ENCODE measurements at places on chromosomes 5 and 9.

DNA sequence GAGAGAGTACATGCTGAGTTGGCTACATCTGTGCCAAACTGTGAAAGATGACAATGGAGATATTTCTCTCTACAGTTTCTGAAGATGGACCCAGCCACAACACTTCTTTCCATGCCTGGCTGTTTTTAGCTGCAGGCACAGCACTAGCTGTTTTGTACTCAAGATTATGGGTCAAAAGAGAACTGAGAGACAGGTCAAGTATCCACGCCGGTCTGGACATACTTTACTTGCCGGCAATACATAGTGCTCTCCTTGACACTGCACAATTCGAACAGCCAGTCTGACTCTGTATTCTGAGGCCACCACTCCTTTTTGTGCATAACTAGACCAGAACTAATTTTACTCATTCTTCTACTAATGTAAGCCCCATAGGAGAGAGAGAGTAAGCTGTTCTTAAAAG is 2.6 kb downstream of the PRLR start:
- no peak for DNase-seq

GRCh38 chr5:136023958-136024541 is 4.7 kb upstream of the TGFBI start:
- no peak for DNase-seq

- DNase-seq = no peak
Measured at GRCh38 chr5:144318460-144318859, 147.8 kb downstream of the KCTD16 start.

DNA sequence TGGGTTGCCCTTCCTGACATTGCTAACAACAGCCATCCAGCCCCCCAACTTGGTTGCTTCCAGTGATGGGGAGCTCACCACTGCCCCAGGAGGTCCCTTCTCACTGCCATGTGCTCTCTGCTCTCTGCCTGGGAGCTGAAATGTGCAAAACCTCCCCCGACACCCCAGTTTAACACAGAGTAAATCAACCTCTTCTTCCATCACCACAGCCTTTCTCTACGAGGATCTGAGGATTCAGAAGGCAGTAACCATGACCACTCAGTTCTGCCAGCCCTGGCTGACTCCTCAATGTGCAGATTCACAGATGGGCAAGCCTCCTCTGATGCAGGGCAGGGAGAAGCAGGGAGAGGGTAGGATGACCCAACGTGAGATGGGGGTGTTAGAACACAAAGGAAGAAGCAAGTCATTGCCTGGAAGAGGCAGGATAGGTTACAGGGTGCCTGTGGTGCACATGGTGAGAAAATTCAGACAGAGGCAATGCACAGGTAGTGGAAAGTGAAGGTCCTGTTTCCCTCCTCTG is 185.0 kb downstream of the DAB2IP start:
- no peak for DNase-seq

DNA sequence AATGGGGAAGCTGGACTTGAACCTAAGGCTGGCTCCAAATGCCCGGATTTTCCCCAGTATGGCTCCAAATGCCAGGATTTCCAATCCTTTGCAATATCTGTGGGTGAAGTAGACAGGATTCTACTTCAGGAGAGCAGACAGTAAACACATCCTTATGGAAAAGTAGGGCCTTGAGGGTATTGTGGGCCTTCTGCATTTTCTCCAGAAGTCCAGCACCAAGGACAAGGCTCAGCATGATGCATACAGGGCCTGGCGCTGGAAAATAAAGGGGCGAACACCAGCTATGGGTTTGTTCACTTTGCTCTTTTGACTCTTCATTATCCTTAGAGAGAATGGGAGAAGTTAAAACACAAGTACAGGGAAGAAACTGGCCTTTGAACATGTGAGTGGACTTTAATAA is 347.5 kb downstream of the SEMA5A start:
- DNase-seq = no peak

- no peak for DNase-seq
Measured at GRCh38 chr9:101957705-101958104, 219.3 kb upstream of the GRIN3A start.

DNA sequence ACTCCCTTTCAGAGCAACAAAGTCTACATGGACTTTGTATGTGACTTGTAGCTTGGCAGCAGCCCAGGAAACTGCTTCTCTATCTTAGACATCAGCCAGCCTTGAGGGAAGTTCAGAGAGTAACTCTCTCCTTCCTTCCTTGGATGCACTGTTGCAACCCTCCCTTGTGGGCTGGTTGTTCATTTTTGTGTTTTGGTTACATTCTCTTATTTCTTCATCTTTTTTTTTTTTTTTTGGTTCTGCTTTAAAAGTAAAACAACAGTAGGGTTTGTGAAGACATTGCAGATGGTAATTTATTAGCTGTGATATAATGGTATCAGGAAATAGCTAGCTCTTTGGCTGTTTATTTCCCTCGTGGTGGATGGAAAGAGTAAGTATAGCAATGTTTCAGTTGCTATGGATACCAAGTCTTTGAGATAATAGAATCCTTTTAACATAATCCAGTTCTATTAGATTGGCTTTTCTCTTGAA is 97.9 kb upstream of the MAMDC2 start:
- no peak for DNase-seq

DNA sequence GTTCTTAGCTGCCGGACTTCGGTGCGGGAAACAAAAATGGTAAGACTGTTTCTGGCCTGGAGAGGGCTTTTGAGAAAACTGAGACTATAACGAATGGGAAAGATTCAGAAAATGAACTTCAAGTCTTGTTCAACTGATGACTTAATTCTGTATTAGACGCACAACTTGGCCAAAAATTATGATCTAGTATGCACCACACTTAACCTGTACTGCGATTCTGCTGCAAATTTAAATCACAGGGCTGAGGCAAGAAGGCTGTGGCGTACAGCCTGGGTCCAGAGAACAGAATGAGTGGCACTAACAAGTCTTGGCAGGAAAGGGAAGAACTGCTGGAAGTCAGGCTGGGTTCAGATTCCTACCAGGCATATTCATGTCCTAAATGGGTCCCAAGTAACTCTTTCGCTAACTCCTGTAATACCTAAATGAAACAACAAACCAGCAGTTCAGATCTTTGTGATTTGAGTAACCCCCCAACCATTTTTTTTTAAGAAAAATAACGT is 781 bp upstream of the COL23A1 start:
- no peak for DNase-seq

- DNase-seq = no peak
Measured at GRCh38 chr5:55771175-55771655, 33.4 kb downstream of the DDX4 start.

DNA sequence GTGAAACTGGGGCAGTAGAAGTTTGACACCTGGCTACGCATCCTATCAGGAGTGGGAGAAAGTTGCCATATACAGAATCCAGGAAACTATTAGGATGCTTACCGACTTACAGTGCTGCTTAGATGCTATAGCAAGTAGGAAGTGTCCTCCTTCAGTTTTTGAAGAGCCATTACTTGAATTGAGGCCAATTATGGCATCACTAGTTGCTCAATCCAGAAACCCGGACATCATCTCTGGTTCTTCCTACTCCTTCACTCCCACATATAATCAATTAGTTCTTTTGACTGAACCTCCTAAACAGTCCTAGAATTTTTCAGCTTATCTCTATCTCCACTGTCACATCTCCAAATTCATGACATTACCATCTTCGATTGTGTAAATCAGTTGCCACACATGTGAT is 41.8 kb upstream of the UGCG start:
- DNase-seq = no peak

- no peak for DNase-seq
Measured at GRCh38 chr9:70285246-70285645, 26.5 kb downstream of the SMC5 start.

- DNase-seq = no peak
Measured at GRCh38 chr5:8949908-8950307, 596.0 kb downstream of the SEMA5A start.

GRCh38 chr9:109467936-109468335 is 30.2 kb downstream of the PTPN3 start:
- DNase-seq = no peak

DNA sequence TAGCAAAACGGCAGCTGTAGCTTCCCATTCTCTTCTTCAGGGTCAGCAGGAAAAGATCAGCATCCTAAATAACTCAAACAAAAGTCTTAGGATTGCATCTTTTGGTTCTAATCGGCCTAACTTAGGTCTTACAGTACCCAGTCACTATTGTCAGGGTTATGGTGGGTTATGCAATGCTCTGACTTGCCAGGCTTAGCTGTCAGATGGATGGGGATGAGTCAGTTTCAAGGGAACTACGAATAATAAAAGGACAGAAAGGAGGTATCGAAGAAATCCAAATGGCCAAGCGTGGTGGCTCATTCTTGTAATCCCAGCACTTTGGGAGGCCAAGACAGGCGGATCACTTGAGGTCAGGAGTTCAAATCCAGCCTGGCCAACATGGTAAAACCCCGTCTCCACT is 46.5 kb downstream of the PPP1R2B start:
- no peak for DNase-seq

DNA sequence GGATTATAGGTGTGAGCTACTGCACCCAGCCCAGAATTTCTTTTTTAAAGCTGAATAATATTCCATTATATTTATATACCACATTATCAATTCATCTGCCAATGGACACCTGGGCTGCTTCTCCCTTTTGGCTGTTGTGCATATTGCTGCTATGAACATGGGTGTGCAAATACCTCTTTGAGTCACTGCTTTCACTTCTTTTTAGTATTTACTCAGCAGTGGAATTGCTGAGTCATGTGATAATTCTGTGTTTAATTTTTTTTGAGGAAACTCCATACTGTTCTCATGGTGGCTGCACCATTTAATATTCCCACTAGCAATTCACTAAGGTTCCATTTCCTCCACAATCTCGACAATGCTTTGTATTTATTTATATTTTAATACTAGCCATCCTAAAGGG is 36.1 kb upstream of the KIF4B start:
- DNase-seq = no peak

DNA sequence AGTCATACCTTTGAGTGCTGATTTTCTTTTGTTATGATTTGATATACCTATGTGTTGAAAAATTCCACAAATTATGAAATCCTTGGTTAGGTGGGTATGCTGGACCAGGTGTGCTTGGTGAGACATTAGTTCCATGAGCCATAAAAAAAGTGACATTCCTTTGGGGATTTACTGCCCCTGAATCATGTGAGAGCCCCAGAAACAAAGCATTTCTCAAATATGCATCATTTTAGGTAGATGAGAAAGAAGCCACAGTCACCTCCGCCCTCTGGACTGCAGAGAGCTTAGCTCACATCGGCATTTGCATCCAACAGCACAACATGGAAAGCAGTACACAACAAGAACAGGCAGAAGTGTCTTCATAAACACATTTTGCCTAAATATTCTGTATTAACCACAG is 55.3 kb downstream of the DAP start:
- no peak for DNase-seq

DNA sequence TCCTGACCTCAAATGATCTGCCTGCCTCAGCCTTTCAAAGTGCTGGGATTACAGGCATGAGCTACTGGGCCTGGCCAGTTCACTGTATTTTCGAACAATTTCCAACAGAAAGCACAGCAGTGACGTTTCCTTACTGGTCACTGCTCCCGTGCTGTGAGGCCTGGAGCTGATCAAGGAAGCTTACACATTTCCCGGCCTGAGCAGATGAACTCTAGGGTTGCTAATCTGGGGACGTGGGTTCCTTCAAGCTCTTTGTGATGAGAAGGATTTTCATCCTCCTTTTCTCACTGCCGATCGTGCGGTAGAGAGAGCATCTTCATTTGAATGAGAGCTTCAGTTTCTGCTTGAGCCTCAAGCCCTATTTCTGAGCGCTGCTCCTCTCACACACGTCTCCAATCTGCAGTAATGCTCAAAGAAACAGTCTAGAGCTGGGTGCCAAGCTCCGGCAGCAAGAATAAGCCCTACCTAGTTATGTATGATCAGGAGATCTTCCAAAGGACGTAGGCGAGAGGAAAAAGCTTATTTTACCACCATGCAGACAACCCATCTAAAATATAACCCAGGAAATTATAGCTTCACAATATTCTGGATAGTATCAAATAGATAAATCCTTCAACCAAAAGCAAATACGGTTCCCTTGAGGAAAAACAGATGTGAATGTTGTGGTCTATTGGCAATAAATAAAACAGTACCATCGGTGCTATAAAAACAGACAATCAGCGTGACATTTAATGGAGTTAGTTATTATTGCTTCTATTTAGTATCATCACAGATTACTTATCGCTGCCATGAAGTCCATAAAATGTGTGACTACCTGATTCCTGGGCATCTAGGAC is 7.3 kb upstream of the SPATA24 start:
- DNase-seq = no peak

- DNase-seq = no peak
Measured at GRCh38 chr9:8244505-8245092, 445.0 kb upstream of the DMAC1 start.

DNA sequence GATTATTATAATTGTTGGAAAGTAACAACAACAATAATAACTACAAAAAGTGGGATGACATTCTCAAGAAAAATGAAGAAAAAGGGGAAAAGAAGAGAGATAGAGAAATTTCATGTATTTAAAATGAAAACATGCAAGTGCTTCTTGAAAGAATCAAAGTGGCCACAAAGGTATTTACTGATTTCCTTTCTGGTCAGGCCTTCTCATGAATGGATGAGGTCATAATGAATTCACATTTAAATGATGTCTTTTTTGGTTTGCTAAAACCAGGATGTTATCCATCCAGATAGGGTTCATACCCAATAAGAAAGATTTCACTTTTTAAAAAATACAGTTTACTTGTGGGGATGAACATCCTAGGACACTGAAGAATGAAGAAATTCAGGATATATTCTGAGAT is 446.4 kb upstream of the PTGER4 start:
- no peak for DNase-seq

DNA sequence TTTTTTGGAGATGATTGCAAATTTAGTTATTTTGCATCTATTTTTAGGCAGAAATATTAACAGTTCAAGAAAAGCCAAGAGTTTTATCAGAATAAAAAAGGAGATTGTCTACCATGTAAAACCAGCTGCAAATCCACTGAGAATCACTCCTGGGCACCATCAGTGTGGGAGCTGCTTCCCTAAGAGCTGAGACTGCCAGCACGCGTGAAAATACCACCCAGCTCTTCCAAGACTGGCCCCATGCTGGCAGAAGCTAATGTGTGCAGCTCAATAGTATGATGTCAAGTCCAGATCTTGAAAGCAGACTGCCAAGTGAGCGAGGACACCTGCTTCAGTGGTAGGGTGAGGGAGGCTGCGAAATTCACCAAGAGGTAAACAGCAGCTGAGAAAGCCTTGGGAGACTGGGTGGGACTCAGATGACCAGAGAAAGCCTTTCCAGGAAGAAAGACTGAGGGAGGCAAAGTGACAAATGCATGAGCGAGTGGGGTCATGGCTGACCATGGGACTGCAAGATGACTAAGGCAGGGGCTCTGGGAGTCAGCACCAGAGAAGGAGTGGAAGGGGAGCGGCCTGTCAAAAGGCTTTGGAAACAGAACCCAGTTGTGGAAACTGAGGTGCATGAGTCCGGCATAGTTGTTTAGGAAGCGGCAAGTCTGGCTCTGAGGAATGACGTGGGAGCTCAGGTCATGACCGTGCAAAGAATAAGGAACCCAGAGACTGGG is 200.9 kb downstream of the GADD45G start:
- DNase-seq = no peak

DNA sequence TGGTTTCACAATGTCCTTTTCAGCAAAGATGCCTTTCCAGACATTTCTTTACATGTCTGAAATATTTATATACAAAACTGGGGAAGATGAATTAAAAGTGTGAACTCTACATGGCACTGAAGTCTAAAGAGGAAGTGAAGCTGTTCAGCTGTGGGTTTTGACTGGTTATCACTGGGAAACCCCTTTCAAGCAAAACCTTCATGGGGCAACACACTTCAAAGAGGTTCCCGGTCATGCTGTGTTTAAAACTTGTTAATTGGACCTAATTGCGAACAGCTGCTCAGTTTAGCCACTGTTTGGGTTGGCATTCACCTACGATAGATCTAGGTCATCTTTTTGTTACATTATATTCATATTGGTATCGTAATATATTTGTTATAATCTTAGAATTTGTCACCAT is 20.0 kb upstream of the GDNF start:
- no peak for DNase-seq
